ENCODE measurements at places on chromosomes 12 and 14.

DNA sequence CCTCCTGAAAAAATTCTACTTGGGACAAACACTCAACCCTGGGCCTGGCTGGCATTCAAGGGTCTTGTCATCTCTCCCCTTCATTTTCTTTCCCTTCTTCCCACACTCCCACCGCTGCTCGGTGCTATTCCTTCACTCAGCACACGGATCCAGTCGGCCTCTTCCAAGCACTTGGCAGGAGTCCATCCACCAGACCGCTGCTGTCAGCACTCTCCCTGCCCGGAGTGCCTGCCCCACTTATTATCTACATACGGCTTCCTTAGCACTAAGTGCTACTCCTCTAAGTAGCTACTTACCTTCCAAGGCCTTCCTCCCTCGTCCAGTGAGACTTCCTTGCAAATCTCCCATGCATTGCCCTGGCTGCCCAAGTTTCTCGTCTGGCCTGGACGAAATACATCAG, 29.8 kb downstream of the CALM1 start:
- DNase-seq = no peak

GRCh38 chr12:106179086-106179485, 40.3 kb upstream of the NUAK1 start:
- DNase-seq = no peak

DNA sequence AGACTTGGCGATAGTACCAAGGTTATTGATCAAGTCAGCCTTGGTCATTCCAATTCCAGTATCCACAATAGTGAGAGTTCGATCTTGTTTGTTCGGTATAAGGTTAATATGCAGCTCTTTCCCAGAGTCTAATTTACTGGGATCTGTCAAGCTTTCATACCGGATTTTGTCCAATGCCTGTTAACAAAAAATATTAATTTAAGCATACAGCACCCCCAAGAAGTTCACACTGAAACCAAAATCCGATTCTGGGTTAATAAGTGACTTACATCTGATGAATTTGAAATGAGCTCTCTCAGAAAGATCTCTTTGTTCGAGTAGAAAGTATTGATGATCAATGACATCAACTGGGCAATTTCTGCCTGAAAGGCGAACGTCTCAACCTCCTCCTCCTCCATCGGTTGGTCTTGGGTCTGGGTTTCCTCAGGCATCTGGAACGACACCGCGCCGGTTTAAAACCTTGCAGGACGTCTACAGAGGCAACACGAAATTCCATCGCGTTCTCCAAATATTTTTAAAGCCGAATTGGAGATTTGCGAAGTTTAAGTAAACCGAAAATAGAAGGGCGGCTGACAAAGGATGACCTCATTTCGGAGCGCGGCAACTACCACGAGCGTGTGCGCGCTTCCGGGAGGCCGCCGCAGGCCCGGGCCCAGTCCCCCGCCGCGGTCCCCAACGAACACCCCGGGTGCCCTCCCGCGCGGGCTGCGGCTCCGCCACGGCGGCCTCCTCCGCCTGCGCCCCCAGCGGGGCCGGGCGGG, 716 bp downstream of the HSP90AA1 start:
- DNase-seq = no peak

GRCh38 chr14:96583569-96584041, 81.4 kb downstream of the PAPOLA start:
- DNase-seq = no peak

DNA sequence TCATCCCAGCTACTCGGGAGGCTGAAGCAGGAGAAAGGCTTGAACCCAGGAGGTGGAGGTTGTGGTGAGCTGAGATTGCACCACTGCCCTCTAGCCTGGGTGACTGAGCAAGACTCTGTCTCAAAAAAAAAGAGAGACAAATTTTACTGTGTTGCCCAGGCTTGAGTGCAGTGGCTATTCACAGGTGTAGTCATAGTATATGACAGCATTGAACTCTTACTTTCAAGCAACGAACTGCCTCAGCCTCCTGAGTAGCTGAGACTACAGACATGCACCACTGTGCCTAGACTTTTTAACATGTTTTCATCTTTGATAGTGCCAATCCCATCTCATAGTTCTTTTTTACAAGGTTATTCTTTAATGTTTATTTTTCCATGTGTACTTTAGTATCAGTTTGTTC, 13.7 kb downstream of the ARID2 start:
- DNase-seq = no peak

- DNase-seq = no peak
These were observed 37.5 kb downstream of the LRTM2 start for GRCh38 chr12:1857821-1858220.

DNA sequence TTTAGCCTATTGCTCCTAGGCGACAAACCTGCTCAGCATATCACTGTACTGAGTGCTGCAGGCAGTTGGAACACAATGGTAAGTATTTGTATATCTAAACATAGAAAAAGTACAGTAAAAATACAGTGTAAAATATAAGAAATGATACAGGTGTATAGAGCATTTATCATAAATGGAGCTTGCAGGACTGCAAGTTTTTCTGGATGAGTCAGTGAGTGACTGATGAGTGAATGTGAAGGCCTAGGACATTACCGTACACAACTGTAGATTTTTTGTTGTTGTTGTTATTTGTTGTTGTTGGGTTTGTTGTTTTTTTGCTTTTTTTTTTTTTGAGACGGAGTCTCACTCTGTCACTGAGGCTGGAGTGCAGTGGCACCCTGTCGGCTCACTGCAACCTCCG, 33.4 kb downstream of the PNMA1 start:
- DNase-seq = no peak
